NCI-H1694 treated with DMSO at 0.1 percent for 48 hours (cell line): ENCODE measurements at places on chromosomes 1 and 21.

DNA sequence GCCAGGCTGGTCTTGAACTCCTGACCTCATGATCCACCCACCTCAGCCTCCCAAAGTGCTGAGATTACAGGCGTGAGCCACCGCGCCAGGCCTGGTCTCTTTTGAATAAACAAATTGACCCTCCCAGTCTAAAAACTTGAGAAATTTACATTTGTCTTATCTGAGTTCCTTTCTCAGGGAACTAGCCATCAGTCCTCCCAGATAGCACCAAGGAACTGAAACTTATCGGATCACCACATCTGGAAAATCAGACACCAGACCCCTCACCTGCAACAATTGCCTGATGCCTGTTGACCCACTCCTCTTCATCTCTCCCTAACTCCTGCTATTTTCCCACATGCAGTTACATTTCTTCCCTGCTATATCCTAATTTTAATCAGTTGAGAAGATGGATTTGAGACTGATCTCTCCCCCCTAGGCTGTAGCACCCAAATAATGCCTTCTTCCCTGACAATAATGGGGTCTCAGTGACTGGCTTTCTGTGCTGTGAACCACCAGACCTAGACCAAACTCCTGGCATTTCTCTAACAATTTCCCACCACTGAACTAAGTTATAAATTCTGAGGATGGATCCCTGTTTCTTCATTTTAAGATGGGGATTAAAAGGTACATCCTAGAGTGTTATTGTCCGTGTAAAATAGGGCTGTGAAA, 951 bp upstream of the CBR1 start:
- no peak for DNase-seq

GRCh38 chr1:65279070-65279779, 30.1 kb upstream of the DNAJC6 start:
- no peak for DNase-seq

DNA sequence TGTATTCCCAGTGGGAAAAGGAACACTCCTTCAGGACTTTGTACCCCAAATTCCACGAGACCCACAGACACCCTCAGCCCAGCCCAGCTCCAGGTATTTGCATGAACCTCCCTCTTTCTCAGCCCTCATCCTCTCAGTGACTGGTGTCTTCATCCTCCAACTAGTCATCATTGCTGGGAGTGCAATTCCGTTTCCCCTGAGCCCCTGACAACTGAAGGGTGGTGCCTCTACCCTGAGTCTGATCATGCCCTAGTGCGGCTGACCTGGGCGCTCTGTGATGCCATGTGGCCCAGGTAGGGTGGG, 3.8 kb upstream of the ZNF692 start:
- no peak for DNase-seq

DNA sequence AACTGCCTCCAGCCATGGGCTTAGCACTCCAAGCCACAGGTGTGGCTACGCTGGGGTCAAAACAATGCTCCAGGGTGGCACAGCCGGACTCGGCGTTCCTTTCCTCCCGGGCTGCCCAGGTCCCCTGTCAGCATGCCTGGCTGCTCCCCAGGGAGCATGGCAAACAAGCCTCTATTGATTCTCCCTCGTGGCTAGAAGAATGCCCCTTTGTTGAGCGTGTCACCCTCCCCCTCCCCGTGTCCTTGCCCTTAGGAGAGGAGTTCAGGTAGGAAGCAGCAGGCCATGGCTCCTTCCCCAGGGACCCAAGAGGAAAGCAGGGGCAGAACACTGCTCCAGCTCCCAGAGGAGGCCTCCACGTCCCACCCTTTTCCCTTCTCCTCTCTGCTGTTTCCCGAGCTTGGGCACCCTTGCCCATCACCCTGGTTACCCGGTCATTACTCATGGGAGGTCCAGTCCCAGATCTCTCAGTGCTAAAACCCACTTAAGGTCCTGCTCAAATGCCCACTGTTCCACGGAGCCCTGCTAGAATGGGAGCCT, 57.4 kb upstream of the CITED4 start:
- no peak for DNase-seq

- DNase-seq: no peak
Observed at GRCh38 chr1:66383168-66383567, 150.8 kb upstream of the SGIP1 start.

DNA sequence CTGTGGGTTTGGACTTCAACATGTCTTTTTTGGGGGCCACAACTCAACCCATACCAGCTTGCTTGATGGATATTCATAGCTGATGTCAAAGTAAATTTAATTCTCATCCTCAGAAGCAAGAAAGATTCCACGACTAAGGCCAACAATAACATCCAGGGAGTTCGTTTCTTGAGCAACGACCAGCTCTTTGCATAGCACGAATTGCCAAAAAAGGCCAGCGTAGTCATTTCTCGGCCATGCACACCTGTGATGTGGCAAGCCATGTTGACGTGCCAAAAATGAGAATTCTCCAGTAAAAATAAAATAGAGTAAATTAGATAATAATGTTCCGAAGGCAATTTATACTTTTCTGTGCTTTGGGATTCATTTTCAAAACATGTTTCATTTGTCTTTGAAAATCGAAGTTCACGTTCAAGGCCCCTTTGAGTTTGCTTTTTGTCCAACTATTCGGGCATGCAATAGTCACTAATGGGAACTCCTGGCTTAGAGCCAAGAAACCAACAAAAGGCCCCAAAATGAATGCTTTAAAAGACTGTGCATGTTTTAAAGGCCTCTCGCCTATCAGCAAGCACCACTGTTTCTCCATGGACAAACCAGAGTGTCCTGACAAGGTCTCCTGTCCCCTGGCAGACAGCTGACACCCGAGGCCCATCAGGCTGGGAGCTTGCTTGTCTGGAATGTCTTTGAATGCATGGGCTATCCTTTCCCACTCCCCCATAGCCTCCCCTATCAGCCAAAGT, 14.4 kb upstream of the IGSF5 start:
- DNase-seq: no peak

GRCh38 chr1:111221633-111222291, 5.8 kb upstream of the CHI3L2 start:
- no peak for DNase-seq

- no peak for DNase-seq
Observed at GRCh38 chr1:169060919-169061639, 45.4 kb upstream of the ATP1B1 start.

DNA sequence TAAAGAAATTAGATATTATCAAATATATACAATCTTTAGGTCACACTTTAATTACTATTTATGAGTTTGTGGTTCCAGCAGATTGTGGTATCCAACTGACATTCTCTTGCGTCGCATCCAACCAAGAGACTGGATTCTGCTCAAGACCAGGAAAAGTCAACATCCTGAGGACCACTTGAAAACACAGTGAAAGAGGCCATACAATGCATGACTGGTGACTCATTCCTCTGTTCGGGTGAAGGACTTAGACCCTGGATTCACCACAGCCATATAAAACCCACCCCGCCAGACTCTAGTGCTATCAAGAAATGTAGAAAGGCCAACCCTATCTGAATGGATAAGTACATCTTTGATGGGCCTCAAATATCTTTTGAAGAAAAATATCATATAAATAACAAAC, 14.5 kb upstream of the CFHR4 start:
- no peak for DNase-seq

DNA sequence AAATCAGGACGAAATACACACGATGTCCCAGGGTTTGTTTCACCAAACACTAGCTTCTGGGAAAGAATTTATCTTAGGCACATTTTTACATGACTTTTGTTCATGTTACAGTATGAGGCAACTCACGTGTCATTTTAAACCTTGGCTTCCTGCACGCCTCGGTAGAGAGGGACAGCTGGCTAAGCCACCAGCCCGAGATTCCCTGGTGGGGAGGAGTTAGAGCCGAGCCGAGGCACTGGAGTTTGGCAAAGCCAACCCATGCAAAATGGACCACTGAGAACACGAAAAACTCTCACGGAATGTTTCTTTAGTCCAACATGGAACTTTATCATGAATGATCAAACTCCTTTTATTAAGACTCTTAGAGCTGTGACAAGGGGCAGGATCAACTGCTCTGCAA, 240.0 kb downstream of the DYRK1A start:
- DNase-seq: no peak
